ENCODE measurements at places on chromosomes 6 and 20.

GRCh38 chr6:105566503-105566902 lies 163.6 kb upstream of the PREP start:
- no peak overlapping the region for H3K27ac ChIP-seq
- DNase-seq: no peak
- H3K4me3 ChIP-seq: no peak overlapping the region
- peaks cover 5% of the 10 kb centered on the region for H3K27me3 ChIP-seq
- H3K36me3 ChIP-seq: no peaks in the 10 kb centered on the region

- H3K27ac ChIP-seq: no peak overlapping the region
- no peaks in the 10 kb centered on the region for H3K27me3 ChIP-seq
- H3K4me3 ChIP-seq: no peak overlapping the region
- H3K4me1 ChIP-seq: no peaks in the 10 kb centered on the region
- DNase-seq: no peak
Observed at GRCh38 chr6:16305788-16306187, 67.4 kb downstream of the GMPR start.

- no peaks in the 10 kb centered on the region for H3K36me3 ChIP-seq
- no peaks in the 10 kb centered on the region for H3K4me1 ChIP-seq
- H3K27ac ChIP-seq: no peak overlapping the region
- H3K4me3 ChIP-seq: no peak overlapping the region
Observed at GRCh38 chr20:45111799-45112471, 3.0 kb downstream of the WFDC5 start.

DNA sequence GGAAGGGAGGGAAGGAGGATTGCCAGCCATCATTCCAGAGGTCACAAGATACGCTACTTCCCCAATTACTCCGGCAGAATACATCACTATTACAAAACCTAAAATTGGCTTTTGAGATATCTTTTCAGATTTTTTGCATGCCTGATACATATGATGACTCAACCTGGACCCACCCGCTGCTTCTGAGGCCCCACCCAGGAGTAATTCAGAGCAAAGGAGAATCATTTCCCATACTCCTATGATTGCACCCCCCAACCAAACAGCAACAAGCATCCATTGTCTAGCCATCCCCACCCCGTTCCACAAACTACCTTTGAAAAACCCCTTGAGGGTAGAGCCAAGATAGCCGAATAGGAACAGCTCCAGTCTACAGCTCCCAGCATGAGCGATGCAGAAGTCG lies 163.5 kb upstream of the GJE1 start:
- no peaks in the 10 kb centered on the region for H3K36me3 ChIP-seq
- H3K4me3 ChIP-seq: no peak overlapping the region
- no peak for DNase-seq

- H3K36me3 ChIP-seq: no peaks in the 10 kb centered on the region
- H3K27me3 ChIP-seq: no peaks in the 10 kb centered on the region
- no peak overlapping the region for H3K27ac ChIP-seq
- no peak overlapping the region for H3K4me3 ChIP-seq
Observed at GRCh38 chr6:111759331-111759835, 113.9 kb downstream of the FYN start.
